ENCODE measurements at places on chromosomes 5 and 9. TPM values are rescaled to one million over a fixed set of nuclear protein-coding genes. Genes with fewer than 3 reads are reported as not detected.

The ACTL7B gene
- 0.24 TPM for total RNA-seq

The NNT gene
- total RNA-seq = 19.4 TPM

The FAM221B gene
- not detected for total RNA-seq

The ARL15 gene
- total RNA-seq = 7.4 TPM

The CMYA5 gene
- 0.17 TPM for total RNA-seq

The RIGI gene
- 3.4 TPM for total RNA-seq

The PCDHGA9 gene
- not detected for total RNA-seq

The DPP7 gene
- total RNA-seq = 311 TPM

The UBE2D2 gene
- total RNA-seq = 180 TPM

The STK32A gene
- total RNA-seq = not detected

The NPR2 gene
- total RNA-seq = 2.9 TPM

The FCN2 gene
- not detected for total RNA-seq

The GDA gene
- total RNA-seq = not detected

The GHR gene
- total RNA-seq = not detected

The MEIKIN gene
- not detected for total RNA-seq

The MYOT gene
- total RNA-seq = not detected

The PCDHB16 gene
- not detected for total RNA-seq

The COX7C gene
- total RNA-seq = 432 TPM

The CEL gene
- 0.19 TPM for total RNA-seq

The GTF3C5 gene
- 54.1 TPM for total RNA-seq

The HCN1 gene
- not detected for total RNA-seq

The TMOD1 gene
- total RNA-seq = 0.11 TPM

The MARVELD2 gene
- 0.16 TPM for total RNA-seq

The OR1Q1 gene
- not detected for total RNA-seq

The EDIL3 gene
- total RNA-seq = not detected

The CERCAM gene
- 0.73 TPM for total RNA-seq

The GRIN3A gene
- total RNA-seq = not detected

The LCN15 gene
- not detected for total RNA-seq

The CNTNAP3 gene
- total RNA-seq = not detected

The FOXD4L6 gene
- not detected for total RNA-seq

The TARS1 gene
- 31.4 TPM for total RNA-seq

The DNAJB5 gene
- 2.2 TPM for total RNA-seq

The C5orf52 gene
- not detected for total RNA-seq

The TEX53 gene
- total RNA-seq = not detected

The BICD2 gene
- 15.6 TPM for total RNA-seq

The ACTBL2 gene
- total RNA-seq = not detected

The GDNF gene
- total RNA-seq = not detected

The ST6GALNAC4 gene
- 47.6 TPM for total RNA-seq
